ENCODE measurements at places on chromosomes 13 and 19. TPM values are rescaled to one million over a fixed set of nuclear protein-coding genes. Genes with fewer than 3 reads are reported as not detected.

GRCh38 chr19:6076675-6077463 lies 33.4 kb downstream of the RFX2 start:
- H3K36me3 ChIP-seq = no peaks in the 10 kb centered on the region
- H3K4me3 ChIP-seq = no peak overlapping the region
- H3K27ac ChIP-seq = peak overlapping the region; percentile 71
- no peak for DNase-seq
- H3K27me3 ChIP-seq = no peaks in the 10 kb centered on the region

- no peak overlapping the region for H3K4me3 ChIP-seq
- H3K36me3 ChIP-seq = peaks cover 48% of the 10 kb centered on the region
- H3K4me1 ChIP-seq = peaks cover 17% of the 10 kb centered on the region
- no peak for DNase-seq
- H3K27me3 ChIP-seq = no peaks in the 10 kb centered on the region
Observed at GRCh38 chr19:10116085-10116865, 3.4 kb downstream of the EIF3G start.

GRCh38 chr19:36915992-36916830 lies at the start of the genes ZNF568 and ZNF829:
Gene ZNF568, plus strand, starts transcription at chr19:36916332. Its CDS starts 6,439 bp downstream, at chr19:36922771.
Gene ZNF829, minus strand, starts transcription at chr19:36916291. Its CDS starts 1,124 bp downstream, at chr19:36915167.
- no peaks in the 10 kb centered on the region for H3K36me3 ChIP-seq
- H3K4me1 ChIP-seq = peaks cover 6% of the 10 kb centered on the region
- no peaks in the 10 kb centered on the region for H3K27me3 ChIP-seq
- H3K4me3 ChIP-seq = peak within 1 kb of the TSS; percentile 75

GRCh38 chr19:44553478-44554171 lies 24.1 kb upstream of the CEACAM20 start:
- H3K27me3 ChIP-seq = no peaks in the 10 kb centered on the region
- H3K36me3 ChIP-seq = no peaks in the 10 kb centered on the region
- no peak overlapping the region for H3K27ac ChIP-seq
- no peak for DNase-seq

DNA sequence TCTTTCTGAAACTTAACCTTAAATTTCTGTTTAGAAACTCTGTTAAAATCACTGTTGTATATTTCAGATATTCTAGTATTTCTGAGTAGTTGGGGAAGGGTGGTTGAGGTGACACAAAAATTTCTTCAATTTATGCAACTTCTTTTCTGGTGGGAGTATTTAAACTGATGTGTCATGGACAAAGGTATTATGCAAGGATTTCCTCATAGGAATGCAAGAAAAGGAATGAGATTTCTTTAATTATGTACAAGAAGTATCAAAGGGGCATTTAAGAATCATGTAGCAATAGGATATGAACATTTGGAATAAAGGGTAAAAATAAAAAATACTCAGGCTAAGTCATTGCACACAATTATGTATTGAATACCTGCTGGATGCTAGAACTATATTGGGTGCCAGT lies 575.8 kb upstream of the KLF12 start:
- no peaks in the 10 kb centered on the region for H3K27me3 ChIP-seq
- H3K36me3 ChIP-seq = no peaks in the 10 kb centered on the region
- no peak overlapping the region for H3K4me3 ChIP-seq
- DNase-seq = no peak
- H3K27ac ChIP-seq = no peak overlapping the region

GRCh38 chr13:49527123-49527522 lies 31.4 kb downstream of the PHF11 start:
- peaks cover 36% of the 10 kb centered on the region for H3K36me3 ChIP-seq
- no peak overlapping the region for H3K4me3 ChIP-seq
- H3K4me1 ChIP-seq = no peaks in the 10 kb centered on the region
- no peaks in the 10 kb centered on the region for H3K27me3 ChIP-seq
- no peak for DNase-seq

DNA sequence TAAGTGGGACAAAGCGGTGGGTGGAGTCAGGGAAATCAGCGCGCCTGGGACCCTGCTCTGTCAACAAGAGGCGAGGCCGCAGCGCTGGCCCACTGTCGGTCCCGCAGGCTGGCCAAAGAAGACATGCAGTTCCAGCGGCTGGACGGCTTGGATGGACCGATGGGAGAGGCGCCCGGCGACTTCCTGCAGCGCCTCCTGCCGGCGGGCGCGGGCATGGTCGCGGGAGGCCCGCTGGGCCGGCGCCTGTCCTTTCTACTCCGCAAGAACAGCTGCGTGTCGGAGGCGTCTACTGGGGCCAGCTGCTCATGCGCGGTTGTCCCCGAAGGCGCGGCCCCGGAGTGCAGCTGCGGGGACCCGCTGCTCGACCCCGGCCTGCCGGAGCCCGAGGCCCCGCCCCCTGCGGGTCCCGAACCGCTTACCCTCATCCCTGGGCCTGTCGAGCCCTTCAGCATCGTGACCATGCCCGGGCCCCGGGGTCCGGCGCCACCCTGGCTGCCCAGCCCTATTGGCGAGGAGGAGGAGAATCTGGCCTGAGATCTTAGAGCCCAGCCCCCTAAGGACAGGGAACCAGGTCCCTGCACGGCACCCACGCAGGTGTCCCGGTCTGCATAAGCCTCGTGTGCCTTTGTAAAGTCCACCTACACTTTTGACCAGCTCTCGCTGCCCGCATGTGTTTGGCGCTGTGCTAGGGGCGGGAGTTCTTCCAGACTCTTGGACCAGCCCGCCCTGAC lies 6.1 kb downstream of the BEST2 start:
- peaks cover 4% of the 10 kb centered on the region for H3K27me3 ChIP-seq
- H3K27ac ChIP-seq = no peak overlapping the region
- DNase-seq = peak; percentile 86
- H3K36me3 ChIP-seq = peaks cover 4% of the 10 kb centered on the region
- peaks cover 10% of the 10 kb centered on the region for H3K4me1 ChIP-seq

DNA sequence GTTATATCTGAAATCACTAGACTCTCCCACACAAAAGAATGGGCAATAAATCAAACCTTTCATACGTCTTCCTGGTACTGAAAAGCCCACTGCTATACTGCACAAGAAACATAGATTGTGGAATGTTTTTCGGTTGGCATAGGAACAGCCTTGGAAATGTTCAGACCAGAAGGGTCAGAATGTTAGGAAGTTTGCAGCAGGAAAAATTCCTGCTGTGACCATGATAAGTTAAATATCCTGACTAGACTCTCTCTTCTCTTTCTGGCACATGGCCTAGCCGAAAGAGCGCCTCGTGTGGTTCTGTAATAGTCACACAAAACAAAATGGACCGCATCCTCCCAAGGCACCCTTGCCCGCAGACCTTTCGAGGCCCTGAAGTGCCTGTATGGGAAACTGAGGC lies 427.2 kb downstream of the COG6 start:
- DNase-seq = no peak
- no peaks in the 10 kb centered on the region for H3K4me1 ChIP-seq
- H3K27ac ChIP-seq = no peak overlapping the region
- no peaks in the 10 kb centered on the region for H3K36me3 ChIP-seq

GRCh38 chr13:41973247-41973741 lies 12.4 kb upstream of the VWA8 start:
- no peaks in the 10 kb centered on the region for H3K4me1 ChIP-seq
- no peak for DNase-seq
- no peaks in the 10 kb centered on the region for H3K36me3 ChIP-seq
- no peak overlapping the region for H3K4me3 ChIP-seq
- no peaks in the 10 kb centered on the region for H3K27me3 ChIP-seq

DNA sequence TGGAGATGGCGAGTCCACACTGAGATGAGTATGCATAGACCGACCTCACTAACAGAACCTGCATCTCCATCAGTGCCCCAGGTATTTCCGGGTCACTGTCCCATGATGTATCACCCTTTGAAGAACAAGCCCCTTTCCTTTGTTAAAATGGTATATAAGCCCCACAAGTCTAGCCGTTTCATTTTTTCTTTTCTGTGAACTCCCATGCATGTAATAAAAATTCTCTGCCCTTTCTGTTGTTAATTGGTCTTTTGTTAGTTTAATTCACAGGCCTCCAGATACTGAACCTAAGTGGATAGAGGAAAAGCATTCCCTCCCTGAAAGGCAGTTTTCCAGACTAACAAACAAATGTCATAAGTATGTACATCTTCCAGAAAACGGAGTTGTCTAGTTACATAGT lies 15.0 kb upstream of the CD177 start:
- no peak overlapping the region for H3K27ac ChIP-seq
- H3K27me3 ChIP-seq = peaks cover 5% of the 10 kb centered on the region
- no peak overlapping the region for H3K4me3 ChIP-seq
- H3K4me1 ChIP-seq = no peaks in the 10 kb centered on the region
- no peak for DNase-seq

GRCh38 chr13:24922387-24922744 lies 158.4 kb downstream of the RNF17 start:
- H3K27me3 ChIP-seq = no peaks in the 10 kb centered on the region
- H3K27ac ChIP-seq = peak overlapping the region; percentile 98
- peak overlapping the region; percentile 95 for H3K4me3 ChIP-seq
- DNase-seq = no peak
- no peaks in the 10 kb centered on the region for H3K36me3 ChIP-seq

DNA sequence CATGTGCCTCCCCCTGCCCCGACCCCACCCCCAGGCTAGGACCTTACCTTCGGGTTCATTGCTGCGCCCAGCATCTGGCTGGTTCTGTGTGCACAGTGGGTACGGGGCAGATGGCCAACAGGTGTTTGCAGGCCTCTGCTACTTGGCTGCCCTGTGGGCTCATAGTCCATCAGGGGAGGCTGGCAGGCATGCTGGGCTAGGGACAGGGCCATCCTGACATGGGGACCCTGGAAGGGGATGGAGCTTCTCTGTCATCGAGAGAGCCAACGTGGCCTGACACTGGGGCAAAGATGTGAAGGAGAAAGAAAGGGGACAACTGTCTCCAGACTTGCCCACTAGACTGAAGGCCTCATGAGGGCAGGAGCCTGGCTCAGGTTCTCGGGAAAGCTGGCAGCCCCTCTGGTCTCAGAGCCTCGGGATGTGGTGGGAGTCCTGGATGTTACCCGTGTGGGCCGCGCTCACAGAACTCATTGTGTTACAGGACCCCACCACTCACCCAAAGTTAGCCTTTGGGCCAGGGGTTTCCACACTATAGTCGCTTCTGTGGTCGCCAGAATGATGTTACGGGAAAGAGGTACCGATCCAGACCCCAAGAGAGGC lies 4.7 kb downstream of the ZNF536 start:
- H3K27me3 ChIP-seq = peaks cover 37% of the 10 kb centered on the region
- no peaks in the 10 kb centered on the region for H3K36me3 ChIP-seq
- H3K4me1 ChIP-seq = no peaks in the 10 kb centered on the region
- no peak overlapping the region for H3K27ac ChIP-seq
- H3K4me3 ChIP-seq = no peak overlapping the region
- no peak for DNase-seq

DNA sequence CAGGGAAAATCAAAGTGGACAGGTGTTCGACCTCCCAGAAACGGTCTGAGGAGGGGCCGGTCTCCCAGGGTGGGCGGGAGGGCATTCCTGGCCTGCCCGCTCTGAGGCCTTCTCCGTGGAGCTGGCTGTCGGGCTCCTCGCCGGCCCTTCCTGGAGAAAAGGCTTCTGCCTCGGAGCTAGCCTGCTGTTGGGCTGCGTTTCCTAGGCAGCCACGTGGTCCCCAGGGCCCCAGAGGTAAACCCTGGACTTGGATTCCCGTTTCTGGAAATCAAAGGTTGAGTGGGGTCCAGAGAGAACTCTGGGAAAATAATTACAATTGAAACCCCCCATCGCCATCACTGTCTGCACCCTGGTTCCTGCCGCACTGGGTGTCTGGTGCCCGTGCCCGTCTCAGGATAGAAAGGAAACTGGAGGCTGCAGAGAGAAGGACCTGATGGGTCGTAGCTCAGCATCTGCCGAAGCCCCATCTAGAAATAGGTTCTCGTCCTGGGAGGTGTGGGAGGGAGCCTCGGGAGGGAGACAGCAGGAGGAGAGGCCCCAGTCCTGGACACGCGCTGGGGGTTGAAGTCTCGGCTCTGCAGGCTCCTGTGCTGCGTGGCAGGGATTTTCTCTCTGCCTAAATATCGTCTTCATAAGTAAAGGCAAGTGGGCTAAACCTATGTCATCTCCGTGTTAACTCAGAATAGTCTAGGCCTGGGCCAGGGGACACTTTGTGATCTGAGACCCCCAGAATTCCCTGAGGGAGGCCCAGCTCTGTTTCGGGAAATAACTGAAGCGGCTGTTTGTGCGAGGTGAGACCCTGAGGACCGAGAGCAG lies 7.7 kb upstream of the PROZ start:
- H3K27me3 ChIP-seq = no peaks in the 10 kb centered on the region
- H3K4me3 ChIP-seq = no peak overlapping the region
- no peak for DNase-seq

DNA sequence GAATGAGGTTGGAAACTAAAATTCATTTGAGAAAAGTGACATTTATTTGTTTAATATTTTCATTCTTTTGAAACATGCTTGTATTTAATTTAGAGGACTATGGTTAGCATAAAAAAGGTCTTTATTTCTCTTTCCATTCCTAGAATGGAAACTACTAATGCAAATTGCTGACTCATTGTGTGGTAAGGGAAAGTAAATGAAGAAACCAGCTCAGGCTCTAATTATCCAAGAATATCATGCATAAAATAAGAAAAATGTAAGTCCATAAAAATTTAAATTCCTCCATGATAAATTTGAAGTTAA lies 777.0 kb upstream of the SLITRK1 start:
- H3K4me1 ChIP-seq = no peaks in the 10 kb centered on the region
- no peak for DNase-seq
- no peaks in the 10 kb centered on the region for H3K36me3 ChIP-seq
- no peaks in the 10 kb centered on the region for H3K27me3 ChIP-seq

DNA sequence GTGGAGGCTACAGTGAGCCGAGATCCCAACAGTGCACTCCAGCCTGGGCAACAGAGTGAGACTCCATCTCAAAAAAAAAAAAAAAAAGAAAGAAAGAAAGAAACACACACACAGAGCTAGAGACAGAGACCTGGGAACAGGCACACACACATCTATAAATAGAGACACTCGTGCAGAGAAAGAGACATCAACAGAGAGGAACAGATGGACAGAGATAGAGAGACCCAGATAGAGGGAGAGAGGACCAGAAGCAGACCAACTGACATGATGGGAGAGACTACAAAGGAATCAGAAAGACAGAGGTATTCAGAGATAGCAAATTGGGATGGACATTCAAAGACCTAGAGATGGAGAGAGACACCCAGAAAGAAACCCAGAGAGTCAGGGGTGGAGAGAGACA lies 2.1 kb upstream of the CA11 start:
- H3K4me3 ChIP-seq = no peak overlapping the region
- DNase-seq = no peak
- H3K27ac ChIP-seq = no peak overlapping the region
- H3K27me3 ChIP-seq = no peaks in the 10 kb centered on the region
- H3K4me1 ChIP-seq = peaks cover 21% of the 10 kb centered on the region

- H3K27ac ChIP-seq = no peak overlapping the region
- DNase-seq = no peak
- peaks cover 47% of the 10 kb centered on the region for H3K36me3 ChIP-seq
Observed at GRCh38 chr19:3644351-3645066, 17.9 kb upstream of the CACTIN start.

- DNase-seq = no peak
- no peaks in the 10 kb centered on the region for H3K4me1 ChIP-seq
- H3K4me3 ChIP-seq = no peak overlapping the region
- peaks cover 66% of the 10 kb centered on the region for H3K36me3 ChIP-seq
- no peaks in the 10 kb centered on the region for H3K27me3 ChIP-seq
Observed at GRCh38 chr19:13920940-13921747, 15.1 kb downstream of the CC2D1A start.

GFY gene
- not detected for total RNA-seq

ZNF490 gene
- 12.2 TPM for total RNA-seq
